HFFc6 (cell line): ENCODE measurements at places on chromosomes 7 and 10. TPM values are rescaled to one million over a fixed set of nuclear protein-coding genes. Genes with fewer than 3 reads are reported as not detected.
A peak's percentile ranks its signal among the peaks of the same experiment; 100 is the strongest.

The ZNF853 gene
- 0.06 TPM in 1 of 2 replicates, not detected in the other for total RNA-seq

The PLXNA4 gene
- 0.14 TPM in 1 of 3 replicates, not detected in the others for total RNA-seq

The CYP26C1 gene
- 0.05 to 0.20 TPM in 2 of 3 replicates, not detected in the other for total RNA-seq

The LIPF gene
- total RNA-seq: not detected in 3 replicates

The DLX5 gene
- total RNA-seq: not detected in 3 replicates

The C10orf67 gene
- total RNA-seq: 0.15 to 0.71 TPM (median 0.60 TPM) in 3 replicates

- H3K27me3 ChIP-seq: no peaks in the 10 kb centered on the region
- peaks cover 31% of the 10 kb centered on the region for H3K4me1 ChIP-seq
- H3K36me3 ChIP-seq: peaks cover 4% of the 10 kb centered on the region; the same call in 1 of the 2 replicates
- H3K4me3 ChIP-seq: no peak overlapping the region
- peak overlapping the region; percentile 24; the same call in 1 of the 2 replicates for H3K27ac ChIP-seq
- peak; percentile 8 for DNase-seq
Observed at GRCh38 chr7:131224996-131225395, 102.7 kb upstream of the MKLN1 start.

- peaks cover 77% of the 10 kb centered on the region for H3K36me3 ChIP-seq
- DNase-seq: no peak
- H3K27ac ChIP-seq: no peak overlapping the region
- H3K4me3 ChIP-seq: no peak overlapping the region
Observed at GRCh38 chr10:42594246-42594650, 44.1 kb downstream of the ZNF33B start.

GRCh38 chr7:110153222-110153621, 937.7 kb upstream of the LRRN3 start:
- no peak overlapping the region for H3K27ac ChIP-seq
- no peaks in the 10 kb centered on the region for H3K36me3 ChIP-seq
- H3K4me3 ChIP-seq: no peak overlapping the region
- DNase-seq: no peak

DNA sequence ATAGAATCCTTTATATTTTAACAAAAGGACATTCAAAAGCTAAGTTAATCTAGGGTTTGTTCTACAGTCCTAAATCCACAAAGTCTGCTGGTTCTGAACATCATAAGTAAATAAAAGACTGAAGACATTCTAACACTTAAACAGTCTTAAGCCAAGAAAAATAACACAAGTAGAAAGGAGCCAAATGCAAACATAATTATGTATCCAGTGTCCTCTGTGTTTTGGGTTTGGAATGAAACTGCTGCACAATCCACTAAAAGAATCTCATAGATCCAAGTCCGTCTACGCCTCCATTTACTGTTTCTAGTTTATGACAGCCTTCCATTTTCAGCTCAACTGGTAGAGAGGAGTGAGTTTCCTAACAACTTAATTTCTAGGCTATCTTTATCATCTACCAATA, 623.6 kb upstream of the FZD8 start:
- no peak overlapping the region for H3K4me3 ChIP-seq
- no peaks in the 10 kb centered on the region for H3K27me3 ChIP-seq
- H3K27ac ChIP-seq: no peak overlapping the region
- DNase-seq: no peak

DNA sequence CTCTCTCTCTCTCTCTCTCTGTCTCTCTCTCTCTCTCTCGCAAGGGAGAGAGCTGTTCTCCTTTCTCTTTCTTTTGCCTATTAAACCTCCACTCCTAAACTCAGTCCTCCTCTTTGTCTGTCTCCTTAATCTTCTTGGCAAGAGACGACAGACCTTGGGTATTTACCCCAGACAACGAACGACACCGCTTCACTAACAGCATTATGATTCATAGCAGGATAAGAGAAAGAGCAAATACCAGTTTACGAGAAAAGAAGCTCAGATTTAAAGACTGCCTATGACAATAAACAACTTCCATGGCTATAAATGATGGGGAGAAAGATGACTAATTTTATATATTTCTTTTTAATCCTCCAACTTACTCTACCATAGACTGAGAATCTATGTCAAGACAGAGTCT, 1396.5 kb upstream of the CELF2 start:
- H3K36me3 ChIP-seq: no peaks in the 10 kb centered on the region
- no peaks in the 10 kb centered on the region for H3K27me3 ChIP-seq
- H3K4me3 ChIP-seq: no peak overlapping the region
- H3K27ac ChIP-seq: no peak overlapping the region
- no peaks in the 10 kb centered on the region for H3K4me1 ChIP-seq

- DNase-seq: no peak
- peaks cover 16% of the 10 kb centered on the region for H3K4me1 ChIP-seq
- H3K27ac ChIP-seq: no peak overlapping the region
- H3K27me3 ChIP-seq: peaks cover 11% of the 10 kb centered on the region
- no peak overlapping the region for H3K4me3 ChIP-seq
Observed at GRCh38 chr7:151721694-151722093, 155.2 kb downstream of the PRKAG2 start.

DNA sequence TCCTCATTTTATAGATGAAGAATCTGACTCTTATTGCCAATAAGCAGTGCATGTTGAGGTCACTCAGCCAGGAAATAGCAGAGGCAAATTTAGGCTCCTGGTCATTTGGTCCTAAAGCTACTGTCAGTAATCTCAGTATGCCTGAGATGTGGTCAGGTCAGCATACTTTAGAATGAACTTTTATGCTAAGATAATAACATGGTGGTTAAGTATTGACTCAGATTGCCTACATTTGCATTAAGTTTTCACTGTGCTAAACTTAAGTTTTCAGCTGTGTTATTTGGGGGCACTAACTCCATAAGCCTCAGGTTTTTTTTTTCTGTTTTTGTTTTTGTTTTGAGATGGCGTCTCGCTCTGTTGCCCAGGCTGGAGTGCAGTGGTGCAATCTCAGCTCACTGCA, 35.9 kb upstream of the CCSER2 start:
- no peak for DNase-seq
- H3K27me3 ChIP-seq: peaks cover under 1% of the 10 kb centered on the region; the same call in 1 of the 2 replicates
- peaks cover 21% of the 10 kb centered on the region for H3K4me1 ChIP-seq
- H3K36me3 ChIP-seq: no peaks in the 10 kb centered on the region
- H3K4me3 ChIP-seq: no peak overlapping the region

GRCh38 chr10:60048091-60048501, 141.7 kb upstream of the CCDC6 start:
- H3K27me3 ChIP-seq: peaks cover 2% of the 10 kb centered on the region
- peak; percentile 4 for DNase-seq
- H3K27ac ChIP-seq: no peak overlapping the region
- H3K4me3 ChIP-seq: no peak overlapping the region
- peaks cover 10% of the 10 kb centered on the region; the same call in 1 of the 2 replicates for H3K4me1 ChIP-seq

- peak; percentile 100 for DNase-seq
- peak within 1 kb of the TSS; percentile 100 for H3K27ac ChIP-seq
- no peaks in the 10 kb centered on the region; the same call in 1 of the 2 replicates for H3K36me3 ChIP-seq
- H3K4me3 ChIP-seq: peak within 1 kb of the TSS; percentile 94
- H3K4me1 ChIP-seq: peaks cover 69% of the 10 kb centered on the region
Observed at GRCh38 chr10:110918643-110919348, at the start of gene BBIP1. Gene BBIP1, minus strand, starts transcription at chr10:110919180. Its CDS starts 1,023 bp downstream, at chr10:110918157.

- H3K27ac ChIP-seq: no peak overlapping the region
- H3K4me1 ChIP-seq: no peaks in the 10 kb centered on the region
- H3K4me3 ChIP-seq: no peak overlapping the region
- H3K27me3 ChIP-seq: no peaks in the 10 kb centered on the region
Observed at GRCh38 chr7:119252962-119253361, 1020.0 kb upstream of the KCND2 start.

DNA sequence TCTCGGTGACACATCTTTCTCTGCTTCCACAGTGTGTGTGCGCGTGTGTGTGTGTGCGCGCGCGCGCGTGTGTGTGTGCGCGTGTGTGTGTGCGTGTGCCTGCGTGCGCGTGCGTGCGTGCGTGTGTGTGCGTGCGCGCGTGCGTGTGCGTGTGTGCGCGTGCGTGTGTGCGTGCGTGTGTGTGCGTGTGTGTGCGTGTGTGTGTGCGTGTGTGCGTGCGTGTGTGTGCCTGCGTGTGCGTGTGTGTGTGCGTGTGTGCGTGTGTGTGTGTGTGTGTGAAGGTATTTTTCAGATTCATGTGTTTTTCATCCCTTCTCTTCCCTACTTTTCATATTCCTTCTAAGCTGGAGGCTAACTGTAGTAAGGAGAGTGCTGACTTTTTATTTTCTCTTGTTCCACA, 148.4 kb downstream of the CREB5 start:
- H3K36me3 ChIP-seq: no peaks in the 10 kb centered on the region; the same call in 1 of the 2 replicates
- H3K27ac ChIP-seq: no peak overlapping the region
- peaks cover 4% of the 10 kb centered on the region; the same call in 1 of the 2 replicates for H3K27me3 ChIP-seq
- no peak for DNase-seq

DNA sequence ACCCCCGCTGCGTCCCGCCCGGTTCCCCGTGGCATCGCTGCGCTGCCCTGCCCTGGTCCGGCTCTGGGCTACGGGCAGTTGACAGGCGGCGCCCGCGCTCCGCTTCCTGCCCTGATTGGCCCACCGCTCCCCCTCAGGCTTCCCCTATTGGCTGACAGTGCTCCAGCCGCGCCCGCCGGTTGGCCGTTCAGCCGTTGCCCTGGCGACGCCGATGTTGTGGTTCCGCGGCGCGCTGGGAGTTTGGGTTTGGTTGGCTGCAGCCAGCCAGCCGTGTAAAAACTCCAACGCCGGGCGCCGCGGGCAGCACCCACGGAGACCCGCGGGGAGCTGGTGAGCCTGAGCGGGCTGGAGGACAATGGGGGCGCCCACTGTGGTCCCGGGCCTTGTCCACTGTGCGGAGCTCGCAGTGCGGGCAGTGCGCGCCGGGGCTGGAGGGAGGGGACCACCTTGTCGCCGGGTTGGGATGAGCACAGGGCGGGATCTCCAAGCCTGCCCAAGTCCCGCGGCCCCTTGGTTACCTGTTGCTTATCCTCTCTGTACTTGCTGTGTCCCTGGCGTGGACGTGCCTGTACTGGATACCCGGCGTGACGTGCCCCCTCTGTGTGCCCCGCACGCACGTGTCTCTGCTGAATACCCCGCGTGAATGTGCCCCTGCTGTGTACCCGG, at the start of gene C7orf57:
C7orf57 (plus strand) TSS at position 243 of the 666 bp plus-strand sequence. CDS start 766 bp downstream, outside the sequence.
- H3K36me3 ChIP-seq: no peaks in the 10 kb centered on the region
- peaks cover 16% of the 10 kb centered on the region for H3K27me3 ChIP-seq
- H3K4me1 ChIP-seq: peaks cover 14% of the 10 kb centered on the region
- peak within 1 kb of the TSS; percentile 91 for H3K27ac ChIP-seq
- H3K4me3 ChIP-seq: peak within 1 kb of the TSS; percentile 90

- no peak overlapping the region for H3K4me3 ChIP-seq
- peak; percentile 7 for DNase-seq
- no peak overlapping the region for H3K27ac ChIP-seq
- H3K36me3 ChIP-seq: peaks cover 54% of the 10 kb centered on the region
- H3K4me1 ChIP-seq: peaks cover 33% of the 10 kb centered on the region
Observed at GRCh38 chr10:287814-288213, 152.6 kb downstream of the ZMYND11 start.
